Endodermal cell (in vitro differentiated cells): ENCODE measurements at places on chromosomes 16 and 17. TPM values are rescaled to one million over a fixed set of nuclear protein-coding genes. Genes with fewer than 3 reads are reported as not detected.

Gene PTGES3L
- total RNA-seq, result 7.1 and 7.9 TPM in 2 replicates

Gene HP
- 9.5 and 10.8 TPM in 2 replicates for total RNA-seq

Gene EPOP
- 3.2 and 3.5 TPM in 2 replicates for total RNA-seq

Gene CDH8
- total RNA-seq, result 14.7 and 27.2 TPM in 2 replicates

DNA sequence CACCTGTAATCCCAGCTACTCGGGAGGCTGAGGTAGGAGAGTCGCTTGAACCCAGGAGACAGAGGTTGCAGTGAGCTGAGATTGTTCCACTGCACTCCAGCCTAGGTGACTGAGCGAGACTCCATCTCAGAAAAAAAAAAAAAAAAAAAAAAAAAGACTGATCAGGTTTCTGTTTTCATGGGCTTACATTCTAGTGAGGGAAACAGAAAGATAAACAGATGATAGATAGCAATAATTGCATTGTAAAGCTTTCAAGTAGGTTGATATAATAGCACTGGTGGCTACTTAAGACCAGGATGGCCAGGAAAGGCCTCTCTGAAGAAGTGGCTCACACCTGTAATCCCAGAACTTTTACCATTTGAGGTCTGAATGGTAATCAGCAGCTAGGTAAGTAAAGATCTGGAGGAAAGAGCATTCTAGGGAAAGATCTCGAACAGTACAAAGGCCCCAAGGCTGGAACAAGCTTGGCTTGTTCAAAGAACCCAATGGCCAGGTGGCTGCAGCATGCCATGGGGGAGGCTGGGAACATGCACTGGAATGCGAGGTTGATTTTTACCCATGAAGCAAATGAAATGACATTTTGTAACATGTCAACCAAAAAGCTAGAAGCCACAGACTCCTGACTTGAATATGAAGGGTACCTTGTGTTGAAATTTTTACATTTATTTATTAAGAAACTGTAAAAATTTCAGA is 108.3 kb upstream of the DHX40 start:
- no peak for DNase-seq

- no peak for DNase-seq
Measured at GRCh38 chr17:7026471-7027115, 3.7 kb downstream of the BCL6B start.

GRCh38 chr16:67242138-67242730 is 5.0 kb downstream of the FHOD1 start:
- DNase-seq, result no peak

GRCh38 chr16:19860166-19861041 is 24.2 kb downstream of the GPRC5B start:
- DNase-seq, result peak; percentile 71

- peak; percentile 73 for DNase-seq
Measured at GRCh38 chr16:50245417-50246298, 20.7 kb upstream of the ADCY7 start.

GRCh38 chr17:11996722-11997146 is 541 bp downstream of the ZNF18 start:
- DNase-seq, result no peak

DNA sequence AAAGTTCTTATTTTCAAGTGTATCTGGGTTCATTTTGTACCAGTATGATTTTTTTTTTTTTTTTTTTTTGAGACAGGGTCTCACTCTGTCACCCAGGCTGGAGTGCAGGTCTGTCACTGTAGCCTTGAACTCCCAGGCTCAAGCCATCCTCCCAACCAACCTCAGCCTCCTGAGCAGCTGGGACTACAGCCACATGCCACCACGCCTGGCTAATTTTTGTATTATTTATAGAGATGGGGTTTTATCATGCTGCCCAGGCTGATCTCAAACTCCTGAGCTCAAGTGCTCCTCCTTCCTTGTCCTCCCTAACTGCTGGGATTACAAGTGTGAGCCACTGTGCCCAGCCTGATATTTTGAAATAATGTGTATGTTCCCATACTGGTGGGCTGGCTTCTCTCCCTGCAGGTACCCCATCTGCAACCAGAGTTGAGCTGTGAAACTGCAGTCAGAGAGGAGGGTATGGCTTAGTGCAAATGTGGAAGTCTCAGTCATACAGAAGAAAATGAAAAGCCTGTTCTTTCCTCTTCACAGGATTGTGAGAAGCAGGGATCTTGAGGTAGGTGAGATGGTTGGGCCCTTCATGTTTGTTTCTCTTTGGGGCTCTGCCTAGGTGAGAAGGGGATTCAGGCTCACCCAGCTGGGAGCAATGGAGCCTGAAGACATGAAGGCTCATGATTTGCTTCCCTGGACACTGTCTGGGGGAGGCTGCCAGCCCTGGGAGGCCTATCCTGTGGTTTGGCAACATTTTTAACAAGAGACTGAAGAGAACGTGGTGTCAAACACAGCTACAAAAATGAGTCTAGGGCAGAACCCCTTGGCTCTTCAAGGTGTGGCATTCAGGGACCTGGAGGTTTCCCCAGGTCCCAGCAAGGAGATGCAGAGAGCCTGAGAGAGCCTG is 41.3 kb upstream of the SIAH1 start:
- DNase-seq, result no peak
